ENCODE measurements at places on chromosomes 3 and 15. TPM values are rescaled to one million over a fixed set of nuclear protein-coding genes. Genes with fewer than 3 reads are reported as not detected.

DNA sequence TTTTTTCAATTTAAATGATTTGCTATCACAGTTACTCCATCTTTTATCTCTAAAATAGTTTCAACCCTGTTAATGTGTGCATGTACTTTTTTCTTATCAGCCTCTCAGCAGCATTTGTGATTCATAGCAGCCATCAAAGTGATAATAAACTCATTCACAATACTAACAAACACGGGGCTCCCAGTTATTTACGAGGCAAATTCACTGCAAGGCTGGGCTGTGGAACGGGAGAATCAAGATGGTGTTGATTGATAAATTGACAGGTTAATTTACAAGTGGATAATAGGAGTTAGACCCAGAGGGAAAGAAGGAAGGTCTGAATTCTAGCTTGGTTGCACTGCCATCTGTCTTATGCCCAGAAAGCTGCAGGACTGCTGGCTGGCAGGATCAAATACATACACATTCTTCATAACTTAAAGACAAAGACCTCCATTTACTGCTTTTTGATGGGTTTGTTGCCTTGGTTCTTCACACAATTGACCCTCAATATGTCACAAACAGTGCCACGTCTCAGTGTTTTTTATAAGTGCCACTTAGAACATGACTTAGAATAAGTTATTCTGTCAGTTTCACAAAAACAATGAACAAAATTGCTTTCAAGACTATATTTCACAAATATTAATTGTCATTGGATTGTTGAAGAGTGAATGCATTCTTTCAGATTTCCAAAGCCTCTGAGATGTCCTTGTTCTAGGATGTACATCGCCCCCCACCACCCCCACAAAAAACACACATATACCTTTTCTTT is 562.8 kb downstream of the NR2F2 start:
- DNase-seq = no peak

DNA sequence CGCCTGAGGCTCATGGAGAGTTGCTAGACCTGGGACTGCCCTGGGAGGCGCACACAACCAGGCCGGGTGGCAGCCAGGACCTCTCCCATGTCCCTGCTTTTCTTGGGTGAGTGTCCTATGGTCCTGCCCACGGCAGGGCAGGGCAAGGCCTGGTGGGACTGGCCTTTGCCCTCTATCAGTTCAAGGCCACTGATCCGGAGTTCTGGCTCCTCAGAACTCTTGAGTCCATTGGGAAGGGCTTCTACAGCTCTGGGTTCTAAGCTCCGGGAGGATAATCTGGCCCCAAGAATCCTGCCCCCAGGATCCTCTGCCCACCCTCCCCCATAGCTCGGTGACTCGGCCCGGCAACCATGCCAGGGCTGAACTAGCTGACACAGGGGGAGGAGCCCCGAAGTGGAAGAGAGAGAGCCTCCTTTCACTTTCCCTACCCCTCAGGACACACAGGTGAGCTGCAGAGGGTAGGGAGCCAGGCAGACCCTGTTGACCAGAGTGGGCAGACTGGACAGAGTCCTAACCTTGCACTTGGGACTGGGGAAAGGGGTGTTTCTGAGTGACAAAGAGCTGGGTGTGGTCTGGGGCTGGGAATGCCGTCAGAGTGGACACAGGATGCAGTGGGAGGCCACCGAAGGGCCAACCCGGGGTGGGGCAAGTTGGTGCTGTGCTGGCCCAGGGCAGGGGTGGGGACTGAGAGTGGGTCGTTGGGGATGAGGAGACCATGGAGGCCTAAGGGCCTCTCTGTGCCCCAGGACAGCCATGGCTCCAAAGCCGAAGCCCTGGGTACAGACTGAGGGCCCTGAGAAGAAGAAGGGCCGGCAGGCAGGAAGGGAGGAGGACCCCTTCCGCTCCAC is 664 bp downstream of the PARP3 start:
- peak; percentile 72 for DNase-seq

DNA sequence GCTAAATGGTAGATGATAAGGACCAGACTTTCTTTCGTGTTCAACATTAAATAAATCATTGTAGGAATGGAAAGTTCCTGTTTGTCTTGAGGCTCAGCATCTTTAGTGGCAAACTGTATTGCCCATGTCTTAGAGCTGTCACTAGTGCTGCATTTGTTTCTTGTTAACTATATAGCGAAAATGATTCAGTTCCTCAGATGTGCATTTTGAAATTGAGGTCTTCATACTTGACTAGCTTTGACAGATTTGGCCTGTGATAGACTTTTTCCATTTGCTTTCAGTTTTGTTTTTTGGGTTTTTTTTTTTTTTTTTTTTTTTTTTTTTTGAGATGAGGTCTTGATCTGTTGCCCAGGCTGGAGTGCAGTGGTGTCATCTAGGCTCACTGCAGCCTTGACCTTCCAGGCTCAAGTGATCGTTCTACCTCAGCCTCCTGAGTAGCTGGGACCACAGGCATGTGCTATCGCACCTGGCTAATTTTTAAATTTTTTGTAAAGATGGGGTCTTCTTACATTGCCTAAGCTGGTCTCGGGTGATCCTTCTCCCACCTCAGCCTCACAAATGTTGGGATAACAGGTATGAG is 9.5 kb upstream of the RPLP1 start:
- DNase-seq = no peak

GRCh38 chr3:4163011-4163410 is 140.2 kb upstream of the SETMAR start:
- no peak for DNase-seq

IFT80 gene
- total RNA-seq = 12.2 TPM

All from activated naive CD8-positive, alpha-beta T cell treated with anti-CD3 and anti-CD28 coated beads for 36 hours (primary cell).